ENCODE measurements at places on chromosomes 6 and 20.

DNA sequence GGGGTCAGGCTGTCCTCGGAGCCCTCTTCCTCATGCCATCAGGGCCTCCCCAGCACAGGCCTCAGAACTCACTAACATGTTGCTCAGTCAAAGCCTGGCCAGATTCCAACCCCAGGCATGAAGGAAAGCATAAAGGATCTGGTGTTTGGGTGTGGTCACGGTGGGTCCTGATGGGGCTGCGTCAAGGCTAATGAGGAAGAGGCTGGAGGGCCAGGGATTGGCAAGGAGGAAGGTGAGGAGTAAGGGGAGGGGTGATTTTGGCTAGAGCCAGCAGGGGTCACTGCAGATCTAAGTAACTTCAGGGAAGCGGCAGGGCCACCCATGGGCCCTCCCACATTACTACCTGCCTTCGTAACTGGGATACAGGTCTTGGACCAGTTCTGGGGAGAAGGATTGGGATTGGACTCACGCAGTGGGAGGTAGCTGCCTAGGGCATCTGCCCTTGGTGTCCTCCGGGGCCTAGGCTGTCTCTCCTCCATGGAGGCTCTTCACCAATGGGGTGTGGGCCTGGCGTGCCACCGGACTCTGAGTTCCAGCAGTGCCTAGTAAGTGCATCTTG, 36.2 kb upstream of the MRPS18A start:
- no peak for DNase-seq

DNA sequence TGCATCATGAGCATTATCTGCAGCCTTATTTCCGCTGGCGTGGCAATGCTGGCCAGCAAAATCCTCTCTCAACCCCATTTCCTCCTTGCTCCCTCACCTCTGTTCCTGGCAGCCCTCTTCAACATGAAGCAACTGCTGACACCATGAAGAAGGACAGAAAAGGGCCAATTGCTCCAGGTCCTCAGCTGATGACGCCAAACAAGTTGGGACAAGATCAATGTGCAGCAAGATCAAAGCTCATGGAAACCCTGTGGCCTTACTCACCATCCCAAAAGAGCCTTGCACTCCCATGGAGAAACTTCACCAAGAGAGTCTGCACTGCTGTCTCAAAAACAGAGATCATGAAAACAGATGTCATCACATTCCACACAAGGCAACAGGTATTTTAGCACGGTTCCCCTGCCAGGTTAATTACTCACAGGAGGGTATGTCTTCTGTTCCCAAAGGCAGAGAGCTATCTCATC, 7.4 kb downstream of the GFOD1 start:
- DNase-seq, result no peak

- no peak for DNase-seq
Measured at GRCh38 chr6:43695967-43696291, 8.3 kb upstream of the MRPS18A start.

DNA sequence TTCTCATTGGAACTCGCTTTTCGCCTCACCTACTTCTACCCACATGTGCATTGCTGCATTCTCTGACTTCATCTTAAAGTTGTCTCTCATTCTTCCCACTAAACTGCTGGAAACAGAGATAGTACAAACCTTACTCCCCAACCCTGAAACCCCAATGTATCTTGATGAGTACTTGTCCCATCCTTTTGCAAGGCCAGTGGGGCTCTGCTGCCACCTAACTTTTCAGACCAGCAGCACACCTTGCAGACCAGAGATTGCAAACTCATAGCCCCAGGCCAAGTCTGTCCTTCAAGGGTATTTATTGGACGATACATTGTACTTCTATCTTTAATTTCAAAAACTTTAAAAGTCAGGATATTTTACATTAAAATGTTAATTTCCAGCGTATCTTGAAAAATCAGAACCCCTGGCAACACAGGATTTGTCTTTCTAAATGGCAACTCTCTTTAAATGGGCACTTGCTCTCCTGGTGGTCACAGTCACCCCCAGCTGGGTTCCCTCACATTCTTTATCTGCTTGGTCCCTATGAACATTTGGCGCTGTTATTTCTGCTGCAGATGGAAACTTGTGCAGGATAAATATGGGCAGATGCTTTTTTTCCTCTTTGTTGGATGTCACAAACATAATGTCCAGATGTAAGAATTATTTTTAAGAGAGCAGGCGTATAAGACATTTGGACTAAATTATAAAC, 83.9 kb downstream of the SOD2 start:
- no peak for DNase-seq

DNA sequence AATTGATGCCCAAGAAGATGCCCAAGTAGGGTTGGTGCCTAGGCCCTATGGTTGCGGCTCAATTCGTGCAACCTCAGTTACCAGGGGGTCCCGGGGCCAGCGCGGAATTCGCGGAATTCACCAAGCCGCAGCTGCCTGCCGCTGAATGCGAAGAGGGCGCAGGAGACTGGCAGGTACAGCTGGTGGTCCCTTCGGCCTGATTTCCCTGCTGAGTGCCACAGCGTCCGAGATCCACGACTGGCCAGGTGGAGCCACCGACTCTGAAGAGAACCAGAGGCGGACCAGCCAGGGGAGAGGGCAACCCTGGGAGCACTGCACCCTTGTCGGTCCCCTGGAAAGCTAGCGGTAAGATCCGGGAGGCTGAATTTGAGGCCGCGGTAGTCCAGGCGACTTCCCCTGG, 6.8 kb upstream of the TFAP2D start:
- no peak for DNase-seq

DNA sequence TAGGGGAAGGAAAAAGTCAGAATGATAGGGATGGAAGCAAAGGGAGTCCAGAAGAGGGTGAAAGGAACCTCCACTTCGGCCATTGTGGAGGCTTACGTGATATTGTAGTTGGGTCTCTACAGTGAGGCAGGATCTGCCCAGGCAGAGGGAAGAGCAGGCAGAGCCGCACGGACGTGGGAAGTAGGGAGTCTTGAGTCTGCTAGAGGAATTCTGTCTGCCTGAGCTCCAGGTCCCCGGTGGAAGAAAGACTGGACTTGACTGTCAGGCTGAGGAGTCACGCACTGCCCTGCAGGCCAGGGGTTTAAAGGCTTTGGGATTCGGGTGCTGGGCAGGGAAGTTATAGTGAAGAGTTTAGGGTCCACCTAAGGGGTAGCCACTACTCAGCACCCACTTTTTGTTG, 16.4 kb downstream of the TGM6 start:
- no peak for DNase-seq

DNA sequence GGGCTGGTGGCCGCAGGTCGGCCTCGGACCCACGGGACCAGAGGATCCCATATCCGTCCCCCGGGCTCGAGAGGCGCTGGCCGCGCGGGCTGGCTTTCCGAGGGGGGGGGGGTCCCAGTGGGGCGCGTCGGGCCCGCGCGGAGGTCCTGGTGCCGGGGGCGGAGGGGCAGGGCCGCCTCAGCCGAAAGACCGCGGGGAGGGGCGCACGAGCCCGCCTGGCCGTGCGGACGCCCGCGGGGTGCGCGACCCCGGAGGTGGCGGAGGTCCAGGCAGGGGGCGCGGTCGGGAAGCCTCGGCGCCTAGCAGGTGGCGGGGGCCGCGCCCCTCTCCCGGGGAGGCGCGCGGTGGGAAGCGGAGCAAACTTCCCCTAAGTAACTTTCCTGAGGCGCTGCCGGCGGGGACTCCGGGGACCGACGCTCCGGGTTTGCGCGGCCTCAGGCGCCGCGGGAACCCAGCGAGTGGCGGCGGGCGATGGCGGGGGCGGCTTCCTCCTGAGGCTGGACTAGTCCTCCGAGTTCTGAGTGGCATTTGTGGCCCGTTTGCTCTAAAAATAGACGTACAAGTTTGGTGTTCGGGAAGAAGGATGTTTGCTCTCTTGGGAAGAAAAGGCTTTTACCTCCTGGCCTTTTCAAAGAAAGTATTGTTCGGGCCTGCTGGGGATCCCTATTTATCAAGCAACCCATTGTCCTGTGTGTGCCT, 26.5 kb upstream of the BTBD3 start:
- DNase-seq, result no peak

DNA sequence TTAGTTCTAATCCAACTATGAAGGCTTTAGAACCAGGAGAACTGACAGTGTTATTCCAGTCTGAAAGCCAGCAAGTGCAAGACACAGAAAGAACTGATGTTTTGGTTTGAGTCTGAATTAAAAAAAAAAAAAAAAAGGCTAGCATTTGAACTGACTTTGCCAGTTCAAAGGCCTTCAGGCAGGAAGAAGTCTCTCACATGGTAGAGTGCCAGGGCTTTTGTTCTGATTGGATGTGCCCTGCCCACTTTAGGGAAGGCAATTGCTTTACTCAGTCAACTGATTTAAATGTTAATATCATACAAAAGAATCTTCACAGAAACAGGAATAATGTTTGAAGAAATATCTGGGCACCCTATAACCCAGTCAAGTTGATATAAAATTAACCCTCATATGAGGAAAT, 212.2 kb downstream of the HIVEP2 start:
- DNase-seq, result no peak

DNA sequence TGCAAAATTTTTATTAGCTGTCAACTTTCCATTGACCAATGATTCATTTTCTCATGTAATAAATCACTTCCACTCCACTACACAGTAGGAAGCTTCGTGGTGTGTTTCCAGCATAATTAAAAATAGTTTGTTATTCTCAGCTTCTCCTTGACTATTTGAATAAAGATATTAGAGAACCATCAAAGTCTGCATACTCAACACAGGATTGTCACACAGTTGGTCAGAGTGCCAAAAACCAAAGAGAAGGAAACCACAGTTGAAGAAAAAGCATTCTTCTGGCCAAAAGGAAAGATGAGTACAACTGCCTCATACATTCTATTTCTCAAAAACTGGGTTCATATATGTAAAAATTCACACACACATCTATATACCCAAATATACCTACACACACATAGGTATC, 455.1 kb upstream of the HSF2 start:
- no peak for DNase-seq

GRCh38 chr6:69581581-69581980, 215.2 kb downstream of the LMBRD1 start:
- DNase-seq, result no peak

DNA sequence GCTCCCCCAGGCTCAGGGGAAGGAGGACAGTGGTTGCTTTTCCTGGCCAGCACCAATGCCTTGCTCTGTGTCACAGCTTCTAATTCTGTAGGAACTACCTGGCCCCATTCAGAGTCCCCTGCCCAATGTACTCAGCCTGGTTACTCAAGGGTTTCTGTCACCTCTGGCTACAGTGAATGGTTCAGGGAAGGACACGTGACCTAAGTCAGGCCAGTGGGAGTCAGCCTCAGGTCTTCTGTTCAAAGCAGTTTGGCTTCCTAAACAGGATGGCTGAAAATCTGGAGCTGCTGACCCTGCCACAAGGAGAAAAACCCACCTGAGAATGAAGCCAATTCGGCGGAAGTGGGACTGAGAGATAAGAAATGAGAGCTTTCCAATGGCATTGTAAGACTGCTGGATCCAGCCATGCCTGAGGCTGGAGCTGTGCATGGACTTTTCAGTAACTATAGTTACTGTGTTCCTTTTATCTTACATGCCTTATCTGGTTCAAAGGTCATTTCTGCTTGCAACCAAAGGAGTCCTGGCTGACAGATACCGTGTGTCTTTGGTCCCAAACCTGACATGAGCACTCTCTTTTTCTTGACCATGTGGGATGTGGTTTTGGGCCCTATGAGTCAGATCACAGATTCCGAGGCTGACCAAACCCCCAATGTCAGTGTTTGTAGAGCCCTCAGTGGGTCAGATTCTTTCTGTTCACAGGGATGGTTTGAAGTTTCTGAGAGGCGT, 104.3 kb downstream of the SULF2 start:
- no peak for DNase-seq

DNA sequence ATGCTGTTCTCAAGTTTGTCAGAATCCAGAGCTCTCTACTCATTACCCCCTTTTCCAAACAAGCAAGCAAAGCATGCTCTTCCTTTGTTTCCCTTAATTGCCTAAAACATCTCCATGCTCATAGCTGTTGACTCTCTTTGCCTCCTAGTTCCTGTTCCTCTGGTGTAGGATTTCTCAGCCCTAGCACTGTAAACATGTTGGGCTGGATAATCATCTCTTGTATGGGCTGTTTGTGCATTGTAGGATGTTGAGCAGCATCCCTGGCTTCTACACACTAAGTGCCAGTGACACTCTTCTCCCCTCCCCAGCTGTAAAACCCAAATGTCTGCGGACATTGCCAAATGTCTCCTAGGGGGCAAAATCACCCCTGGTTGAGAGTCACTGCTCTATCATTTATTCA, 14.0 kb downstream of the PPARD start:
- DNase-seq, result no peak

DNA sequence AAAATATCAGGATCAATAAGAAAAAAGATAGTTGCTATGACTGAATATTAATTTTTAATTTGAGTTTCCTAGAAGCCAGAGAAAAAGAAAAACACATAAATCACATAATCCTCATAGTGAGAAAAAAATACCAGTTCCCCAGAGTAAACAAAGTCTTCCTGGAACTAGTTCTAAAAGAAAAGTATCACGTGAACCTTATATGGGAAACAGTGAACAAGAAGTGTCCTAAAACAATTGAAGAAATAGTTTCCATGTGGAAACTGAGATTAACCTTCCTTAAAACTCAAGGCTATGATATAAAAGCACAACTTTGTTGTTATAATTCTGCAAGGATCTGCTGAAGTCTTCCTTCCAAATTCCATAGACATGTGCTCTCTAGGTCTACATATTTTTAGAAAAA, 50.6 kb downstream of the RCAN2 start:
- DNase-seq, result no peak

DNA sequence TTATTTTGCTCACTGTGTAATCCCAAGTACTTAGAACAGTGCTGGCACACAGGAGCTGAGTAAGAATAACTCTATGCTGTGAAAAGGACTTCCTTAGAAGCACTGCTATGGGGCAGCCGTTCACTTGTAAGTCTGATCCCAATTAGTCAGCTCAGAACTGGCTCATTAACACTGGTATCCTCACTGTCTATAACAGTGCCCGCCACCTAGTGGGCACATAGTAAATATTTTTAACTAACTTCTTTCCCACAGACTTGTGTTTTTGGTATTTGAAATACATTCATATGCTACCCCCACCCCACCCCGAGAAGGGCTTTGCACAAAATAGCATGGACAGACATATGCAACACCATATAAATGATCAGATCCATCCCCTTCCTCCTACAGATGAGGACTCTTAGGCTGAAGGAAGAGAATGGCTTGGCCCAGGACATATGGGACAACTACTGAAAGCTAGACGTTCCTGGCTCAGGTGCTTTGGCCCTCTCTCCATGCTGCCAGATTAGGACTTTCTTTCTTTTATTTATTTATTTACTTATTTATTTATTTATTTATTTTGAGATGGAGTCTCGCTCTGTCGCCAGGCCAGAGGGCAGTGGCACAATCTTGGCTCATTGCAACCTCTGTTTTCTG, 47.1 kb downstream of the DST start:
- no peak for DNase-seq

GRCh38 chr6:5036269-5036668, 32.4 kb upstream of the RPP40 start:
- no peak for DNase-seq

GRCh38 chr6:71737953-71738352, 148.4 kb upstream of the RIMS1 start:
- DNase-seq, result no peak
